ENCODE measurements at places on chromosomes 3 and 15.

- no peak for DNase-seq
Measured at GRCh38 chr3:132625613-132626012, 28.5 kb downstream of the ACKR4 start.

DNA sequence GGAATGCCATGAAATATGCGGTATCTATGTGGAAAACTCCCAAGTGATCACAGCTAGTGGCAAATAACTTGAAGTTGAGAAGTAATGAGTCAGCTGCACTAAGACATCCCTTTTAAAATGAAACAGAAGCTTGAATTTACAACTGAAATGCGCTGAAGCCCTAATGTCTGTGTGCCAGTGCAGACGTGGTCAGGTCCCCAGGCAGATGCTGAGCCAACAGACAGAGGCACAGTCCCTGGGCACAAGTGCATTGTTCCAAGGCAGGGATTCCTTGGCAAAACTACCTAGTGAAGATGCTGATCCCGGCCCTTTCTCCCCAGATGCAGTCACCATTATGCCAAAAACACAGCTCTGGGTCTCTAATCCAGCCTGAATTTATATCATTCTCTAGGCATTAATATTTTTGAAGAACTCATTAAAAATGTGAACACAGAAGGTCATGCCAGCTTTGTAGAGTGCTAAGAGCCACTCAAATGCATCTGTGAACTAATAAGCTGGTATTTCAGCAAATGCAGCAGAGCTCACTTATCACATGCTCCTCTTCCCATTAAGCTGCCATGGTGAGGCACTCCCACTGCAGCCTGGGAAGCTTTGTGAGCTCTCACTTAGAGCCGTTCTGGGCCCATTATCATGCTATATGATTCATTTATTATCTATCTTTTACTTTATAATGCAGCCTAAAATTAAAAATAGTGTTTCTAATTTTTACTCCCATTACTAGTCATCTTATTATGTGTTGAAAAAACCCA, 200.1 kb downstream of the GABRB3 start:
- no peak for DNase-seq

DNA sequence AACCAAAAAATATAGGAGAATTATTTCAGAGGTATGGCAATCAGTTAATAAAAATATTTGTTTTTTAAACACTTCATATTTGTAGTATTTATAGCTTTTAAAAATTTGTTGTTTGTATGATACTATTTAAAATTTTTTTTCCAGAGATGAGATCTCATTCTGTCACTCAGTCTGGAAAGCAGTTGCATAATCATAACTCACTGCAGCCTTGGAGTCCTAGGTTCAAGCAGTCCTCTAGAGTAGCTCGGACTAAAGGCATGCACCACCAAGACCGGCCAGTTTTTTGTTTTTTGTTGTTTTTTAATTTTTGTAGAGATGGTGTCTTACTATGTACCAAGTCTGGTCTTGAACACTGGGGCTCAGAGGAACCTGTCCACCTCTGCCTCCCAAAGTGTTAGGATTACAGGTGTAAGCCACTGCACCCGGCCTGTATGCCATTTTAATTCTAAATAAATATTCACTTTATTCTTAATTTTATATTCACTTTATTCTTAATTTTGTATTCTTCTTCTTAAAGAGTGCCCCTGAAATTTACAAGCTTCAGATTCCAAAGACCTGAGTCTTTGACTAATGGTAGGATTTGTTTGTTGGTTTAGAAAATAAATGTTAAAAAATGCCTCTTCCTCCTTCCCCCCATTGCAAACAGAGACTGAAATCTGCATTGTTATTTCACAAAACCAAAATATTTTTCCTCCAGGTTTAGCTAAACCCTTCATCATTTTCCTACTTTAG, 9.4 kb downstream of the TGFBR2 start:
- no peak for DNase-seq

DNA sequence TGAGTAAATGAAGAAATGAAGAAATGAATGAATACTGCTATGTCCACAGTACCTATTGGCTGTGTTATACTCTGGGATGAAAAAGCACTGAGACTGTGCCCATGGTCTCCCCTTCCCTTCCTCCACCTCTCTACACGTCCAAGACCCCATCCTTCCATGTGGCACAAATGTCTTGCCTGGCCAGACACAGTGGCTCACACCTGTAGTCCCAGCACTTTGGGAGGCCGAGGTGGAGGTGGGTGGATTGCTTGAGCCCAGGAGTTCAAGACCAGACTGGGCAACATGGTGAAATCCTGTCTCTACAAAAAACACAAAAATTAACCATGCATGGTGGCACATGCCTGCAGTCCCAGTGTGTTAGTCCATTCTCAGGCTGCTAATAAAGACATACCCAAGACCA, 200.1 kb downstream of the FAM43A start:
- DNase-seq = no peak

- DNase-seq = no peak
Measured at GRCh38 chr15:95254263-95254662, 1022.9 kb downstream of the MCTP2 start.
